NCI-H1105 (cell line): ENCODE measurements at places on chromosomes 2 and 18.

GRCh38 chr2:109372614-109373013, 241.2 kb downstream of the SEPTIN10 start:
- no peak for DNase-seq

- DNase-seq = no peak
These were observed 6.7 kb upstream of the ACAA2 start for GRCh38 chr18:49819823-49820671.

DNA sequence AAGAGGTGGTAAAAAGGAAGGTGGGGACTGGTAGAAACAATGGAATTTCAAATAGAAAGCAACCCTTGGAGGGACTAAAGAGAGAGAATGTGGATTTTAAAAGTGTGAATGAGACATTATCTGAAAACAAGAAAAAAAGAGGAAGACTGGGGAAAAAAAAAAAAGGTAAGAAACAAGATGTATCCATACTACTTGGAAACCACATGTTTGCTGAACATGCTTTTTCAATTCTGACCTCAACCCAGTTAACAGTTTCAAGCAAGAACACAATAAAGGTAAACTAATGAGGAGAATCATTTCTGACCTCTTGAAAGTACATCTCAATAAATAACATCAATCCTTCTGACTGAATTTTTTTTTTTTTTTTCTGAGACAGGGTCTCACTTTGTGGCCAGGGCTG, 2.6 kb downstream of the FARSB start:
- DNase-seq = no peak

DNA sequence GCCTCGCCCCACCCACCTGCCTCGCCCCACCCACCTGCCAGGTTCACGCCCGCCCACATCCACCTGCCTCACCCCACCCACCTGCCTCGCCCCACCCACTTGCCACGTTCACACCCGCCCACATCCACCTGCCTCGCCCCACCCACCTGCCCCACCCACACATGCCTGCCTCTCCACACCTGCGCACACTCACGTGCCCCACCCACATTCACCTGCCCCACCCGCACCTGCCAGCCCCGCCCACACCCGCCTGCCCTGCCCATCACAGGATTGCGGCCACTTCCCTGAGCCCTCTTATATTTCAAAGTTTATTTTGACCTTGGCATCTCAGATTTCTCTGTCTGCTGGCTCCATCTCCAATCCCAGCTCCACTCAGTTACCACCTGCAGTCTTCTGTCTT, 217.5 kb upstream of the SOX11 start:
- DNase-seq = no peak

GRCh38 chr2:40471866-40472265, 20.0 kb upstream of the SLC8A1 start:
- DNase-seq = no peak

DNA sequence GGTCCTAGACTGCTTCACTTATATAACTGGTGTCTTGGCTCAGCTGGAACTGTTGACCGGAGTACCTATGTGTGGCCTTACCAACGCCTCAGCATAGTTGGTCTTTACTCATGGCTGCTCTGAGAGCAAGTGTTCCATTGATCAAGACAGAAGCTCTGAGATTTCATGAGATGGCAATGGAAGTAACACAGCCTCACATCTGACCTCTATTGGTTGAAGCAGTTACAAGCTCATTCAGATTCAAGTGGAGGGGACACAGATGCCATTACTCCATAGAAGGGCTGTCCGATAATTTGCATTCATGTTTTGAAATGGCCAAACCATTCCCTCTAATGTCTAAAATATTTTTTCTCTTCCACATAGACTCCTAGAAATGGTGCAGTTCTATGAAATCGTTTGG, 46.4 kb upstream of the STK39 start:
- no peak for DNase-seq

DNA sequence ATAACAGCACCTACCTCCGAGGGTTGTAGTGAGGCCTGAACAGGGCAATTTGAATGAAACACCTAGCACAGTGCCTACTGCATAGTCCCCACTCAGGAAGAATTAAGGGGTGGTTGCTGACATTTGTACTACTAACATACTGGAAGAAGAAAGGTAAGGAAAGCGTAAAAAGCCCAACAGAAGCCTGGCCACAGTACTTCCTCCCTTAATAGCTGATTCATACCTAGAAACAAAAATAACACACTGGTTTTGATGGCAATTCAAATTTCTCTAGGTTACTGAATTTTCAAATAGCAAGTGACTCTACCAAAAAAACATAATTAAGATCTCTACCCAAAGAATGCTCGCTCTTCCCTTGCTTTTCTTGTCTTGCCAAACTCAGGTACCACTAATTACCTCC, 16.2 kb downstream of the SUCLG1 start:
- DNase-seq = no peak

DNA sequence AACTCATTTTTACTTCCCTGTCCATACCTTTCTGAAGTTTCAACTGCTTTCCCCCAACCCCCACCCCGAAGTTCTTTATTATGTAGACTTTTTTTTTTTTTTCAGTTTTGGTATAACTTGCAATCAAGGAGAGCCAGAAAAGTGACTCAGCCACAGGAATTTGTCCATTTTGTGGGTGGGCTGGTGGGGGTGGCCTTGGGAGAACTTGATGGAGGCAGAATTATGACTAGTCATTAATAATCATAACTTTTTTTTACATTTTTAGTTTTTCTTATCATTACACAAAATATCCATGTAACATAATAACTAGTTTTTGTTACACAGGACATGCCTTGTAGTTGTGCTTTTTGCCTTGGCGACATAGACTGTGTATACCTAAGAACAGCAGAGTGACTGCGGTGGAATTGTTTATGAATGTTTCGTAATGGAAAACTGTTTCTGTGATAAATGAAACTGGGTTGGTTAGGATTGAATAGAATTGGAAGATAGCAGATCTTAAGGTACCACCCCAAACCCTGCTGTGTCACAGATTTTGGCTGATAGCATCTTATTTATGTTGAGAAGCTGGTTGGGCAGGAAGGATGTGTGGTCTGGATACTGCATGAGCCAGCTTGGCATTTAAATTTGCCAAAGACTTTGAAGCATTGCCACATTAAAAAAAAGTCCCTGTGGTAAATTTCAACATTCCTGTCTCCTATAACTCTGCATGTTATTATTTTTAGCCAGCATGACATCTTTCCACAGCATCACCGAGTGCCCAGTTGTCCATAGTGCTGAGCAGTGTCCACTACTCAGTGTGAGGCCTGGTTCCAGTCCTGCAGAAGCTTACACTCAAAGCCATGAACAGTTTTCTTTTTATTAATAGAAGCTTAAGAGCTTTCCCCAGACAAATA, 30.7 kb downstream of the LYPD6B start:
- no peak for DNase-seq

GRCh38 chr2:113755035-113755834, 1.2 kb downstream of the SLC35F5 start:
- DNase-seq = no peak

- DNase-seq = no peak
These were observed 66.3 kb downstream of the LIPG start for GRCh38 chr18:49628119-49628518.

- DNase-seq = no peak
These were observed 69.8 kb downstream of the ANKRD12 start for GRCh38 chr18:9206421-9206820.

DNA sequence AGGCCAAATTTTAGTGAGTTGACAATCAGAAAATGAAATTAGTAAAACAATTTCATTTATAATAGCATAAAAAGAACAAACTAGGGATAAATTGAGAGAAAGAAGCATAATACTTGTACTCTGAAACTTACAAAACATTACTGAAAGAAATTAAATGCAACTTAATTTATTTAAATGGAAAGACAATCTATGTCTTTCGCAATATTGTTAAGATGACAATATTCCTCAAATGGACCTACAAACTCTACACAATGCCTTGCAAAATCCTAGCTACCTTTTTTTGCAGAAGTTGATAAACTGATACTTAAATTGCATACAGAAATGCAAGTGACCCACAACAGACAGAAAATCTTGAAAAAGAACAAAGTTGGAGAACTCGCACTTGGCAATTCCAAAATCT, 9.1 kb downstream of the EPG5 start:
- no peak for DNase-seq

GRCh38 chr2:113703386-113704299, 52.8 kb downstream of the SLC35F5 start:
- no peak for DNase-seq

- no peak for DNase-seq
These were observed 602.0 kb upstream of the CELF4 start for GRCh38 chr18:38167623-38168022.

GRCh38 chr2:7895289-7895688, 786.6 kb upstream of the ID2 start:
- no peak for DNase-seq

DNA sequence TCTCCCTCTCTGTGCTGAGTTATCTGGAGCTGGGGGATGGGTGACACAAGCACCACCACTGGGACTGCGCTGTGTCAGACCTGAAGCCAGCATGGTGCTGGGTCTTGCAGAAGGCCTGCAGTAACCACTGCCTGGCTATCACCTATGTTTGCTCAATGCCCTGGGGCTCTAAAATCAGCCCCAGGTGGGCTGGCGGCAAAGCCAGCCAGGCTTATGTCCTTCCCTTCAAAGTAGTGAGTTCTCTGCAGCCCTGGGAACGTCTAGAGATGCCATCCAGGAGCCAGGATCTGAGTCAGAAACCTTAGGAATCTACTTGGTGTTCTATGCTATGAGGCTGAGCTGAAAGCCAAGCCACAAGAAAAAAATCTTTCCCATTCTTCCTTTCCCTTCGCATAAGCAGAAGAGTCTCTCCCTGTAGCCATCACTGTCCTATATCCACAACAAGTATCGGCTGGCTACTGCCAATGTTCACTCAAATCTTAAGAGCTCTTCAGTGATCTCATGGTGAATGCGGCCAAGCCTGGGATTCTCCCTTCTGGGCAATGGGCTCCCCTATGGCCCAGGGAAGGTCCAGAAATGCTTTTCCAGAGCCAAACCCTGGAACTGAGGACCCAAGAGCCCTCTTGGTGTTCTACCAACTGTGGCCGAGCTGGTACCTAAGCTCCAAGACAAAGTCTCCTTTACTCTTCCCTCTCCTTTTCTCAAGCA, 248.7 kb downstream of the ZNF385B start:
- no peak for DNase-seq

DNA sequence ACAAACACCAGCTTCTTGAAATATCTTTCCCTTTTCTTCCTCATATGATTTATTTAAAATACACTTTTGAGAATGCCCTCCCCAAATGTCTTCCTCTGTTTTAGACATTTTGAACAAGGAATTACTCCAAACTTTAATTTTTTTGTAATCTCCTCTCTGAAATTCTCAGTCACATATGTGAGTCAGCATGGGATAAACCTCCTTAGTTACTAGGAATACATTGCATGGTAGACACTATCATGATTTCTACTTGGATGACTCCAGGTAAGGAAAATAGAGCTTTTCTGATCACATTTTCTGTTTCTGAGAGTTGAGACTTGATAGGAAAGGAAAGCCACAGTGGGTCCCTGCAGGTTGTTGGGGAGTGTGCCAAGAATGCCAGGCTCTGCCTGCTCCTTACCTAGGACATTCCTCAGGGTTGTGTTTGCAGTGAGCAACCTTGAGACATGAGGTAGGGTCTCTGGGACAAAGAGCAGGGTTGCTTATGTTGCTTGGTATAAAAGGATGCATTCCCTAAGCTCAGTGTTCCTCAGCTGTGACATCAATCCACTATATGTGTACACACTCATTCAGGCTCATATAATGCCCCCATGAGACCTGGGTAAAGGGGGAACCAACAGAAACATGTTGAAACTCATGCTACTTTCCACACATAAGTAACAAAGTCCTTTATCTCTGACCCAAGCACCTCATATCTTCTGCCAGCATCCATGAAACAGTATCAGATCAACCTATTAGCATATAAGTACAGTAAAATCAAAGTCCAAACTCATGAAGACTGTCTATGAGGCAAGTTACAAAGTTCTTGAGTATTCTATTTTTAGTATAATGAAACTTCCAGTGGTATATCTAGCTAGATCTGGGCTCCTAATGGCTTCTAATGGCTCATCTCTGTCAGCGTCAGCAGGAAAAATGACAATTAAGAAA, 112.8 kb upstream of the SCN1A start:
- DNase-seq = no peak

- no peak for DNase-seq
These were observed 531.0 kb upstream of the SETBP1 start for GRCh38 chr18:44149706-44150105.

DNA sequence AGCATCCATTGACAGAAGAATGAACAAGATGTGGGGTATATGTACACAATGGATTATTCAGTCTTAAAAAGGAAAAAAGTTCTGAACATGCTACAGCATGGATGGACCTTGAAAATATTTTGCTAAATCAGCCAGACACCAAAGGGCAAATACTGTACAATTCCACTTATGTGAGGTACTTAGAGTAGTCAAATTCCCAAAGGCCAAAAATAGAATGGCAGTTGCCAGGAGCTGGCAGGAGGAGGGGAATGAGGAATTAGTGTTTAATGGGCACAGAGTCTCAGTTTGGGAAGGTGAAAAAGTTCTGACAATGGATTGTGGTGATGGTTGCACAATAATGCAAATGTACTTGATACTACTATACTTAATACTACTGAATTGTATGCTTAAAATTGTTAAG, 193.2 kb downstream of the MBD2 start:
- no peak for DNase-seq

DNA sequence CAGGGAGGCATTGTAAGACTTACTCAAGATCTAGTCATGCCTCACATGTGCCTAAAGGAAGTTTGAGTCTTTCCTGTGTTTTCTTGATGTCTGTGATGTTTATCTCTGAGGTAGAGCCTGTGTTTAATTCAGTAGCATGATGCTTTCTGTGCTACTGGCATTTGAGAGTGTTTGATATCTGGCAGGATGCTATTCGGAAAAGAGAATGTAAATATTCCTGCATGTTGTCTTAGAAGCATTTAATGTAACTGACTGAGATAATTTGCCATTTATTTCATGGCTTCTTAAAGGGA, 58.8 kb downstream of the GREB1L start:
- DNase-seq = no peak

GRCh38 chr2:134694411-134694810, 24.4 kb downstream of the TMEM163 start:
- no peak for DNase-seq
